Fibroblast of skin of right quadriceps (primary cell): ENCODE measurements at places on chromosomes 4 and X.

- no peak for DNase-seq
These were observed 46.9 kb downstream of the HSPA4L start for GRCh38 chr4:127829014-127829413.

DNA sequence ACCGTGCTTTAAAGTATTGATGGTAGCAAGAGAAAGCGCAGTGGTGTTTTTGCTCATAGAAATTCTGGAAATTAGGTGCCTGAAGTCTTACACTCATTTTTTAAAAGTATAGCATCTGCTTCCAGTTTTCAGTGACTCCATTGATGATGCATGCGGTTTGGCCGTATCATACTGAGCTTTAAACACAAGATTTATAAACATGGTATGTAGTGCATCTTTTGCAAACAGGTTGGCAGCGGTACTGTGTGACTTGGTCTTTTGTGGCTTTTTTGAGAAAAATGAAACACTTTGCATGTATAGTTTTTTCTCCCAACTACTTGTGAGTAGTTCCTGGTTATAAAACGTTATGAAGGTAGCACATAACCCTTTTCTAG is 2.0 kb downstream of the DDX3X start:
- peak; percentile 51 for DNase-seq

DNA sequence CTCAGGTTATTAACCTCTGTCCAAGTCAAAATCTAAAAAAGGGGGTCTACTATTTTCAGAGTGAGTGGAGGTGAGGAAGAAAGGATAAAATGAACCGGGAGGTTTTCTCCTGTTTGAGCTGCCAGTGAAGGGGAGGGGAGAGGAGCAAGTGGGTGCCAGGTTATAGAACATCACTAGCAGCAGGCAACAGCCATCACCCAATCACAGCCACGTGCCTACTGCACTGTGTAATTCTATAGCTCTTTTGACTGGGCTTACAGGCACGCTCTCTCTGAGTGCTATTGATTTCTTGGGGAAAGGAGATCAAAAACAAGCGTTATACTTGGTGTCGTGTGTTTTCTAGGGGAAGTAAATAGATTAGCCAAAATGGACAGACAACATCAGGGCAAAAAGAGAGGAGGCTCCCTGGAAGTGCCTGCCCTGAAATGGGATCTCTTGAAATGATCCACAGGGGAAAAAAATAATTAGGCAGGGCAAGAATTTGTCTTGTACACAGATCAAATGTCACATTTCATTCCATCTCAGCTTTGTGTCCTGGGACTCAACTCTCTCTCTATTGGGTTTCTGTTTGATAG is 300.5 kb upstream of the LCORL start:
- no peak for DNase-seq

- no peak for DNase-seq
These were observed 88.3 kb upstream of the CITED1 start for GRCh38 chrX:72393836-72394517.

DNA sequence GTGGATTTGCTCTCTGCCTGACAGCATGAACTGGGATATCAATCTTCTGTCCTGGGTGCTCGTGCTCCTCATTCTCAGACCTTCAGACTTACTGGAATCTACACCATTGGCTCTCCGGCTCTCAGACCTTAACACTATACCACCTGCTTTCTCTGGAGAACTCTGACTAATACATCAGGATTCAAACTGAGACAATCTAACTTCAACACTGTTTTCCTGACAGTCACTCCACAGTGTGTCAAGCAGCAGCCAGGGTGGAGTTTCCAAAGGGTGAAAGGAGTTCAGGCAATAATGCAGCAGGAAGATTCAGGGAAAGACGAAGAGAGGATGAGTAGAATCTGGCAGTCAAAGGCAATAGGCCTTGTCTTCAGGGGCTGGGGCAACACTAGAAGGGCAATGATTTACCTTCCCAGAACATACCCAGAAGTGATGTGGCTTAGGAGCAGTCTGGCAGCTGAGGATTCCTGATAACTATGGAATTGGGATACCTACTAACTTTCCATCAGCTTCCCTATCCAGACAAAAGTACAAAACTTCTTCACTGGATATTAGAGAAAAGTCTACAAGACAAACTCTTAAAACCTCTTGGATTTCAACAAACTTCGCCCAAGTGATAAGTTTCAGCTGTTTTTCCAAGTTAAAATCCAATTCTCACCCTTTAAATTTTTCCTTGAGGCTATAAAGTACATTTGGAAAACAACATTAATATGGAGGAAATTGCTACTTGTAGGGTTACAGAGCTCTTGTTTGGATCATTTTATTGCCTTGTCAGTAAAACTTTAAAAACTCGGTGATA is 58.4 kb upstream of the SLIT2 start:
- DNase-seq: peak; percentile 49

DNA sequence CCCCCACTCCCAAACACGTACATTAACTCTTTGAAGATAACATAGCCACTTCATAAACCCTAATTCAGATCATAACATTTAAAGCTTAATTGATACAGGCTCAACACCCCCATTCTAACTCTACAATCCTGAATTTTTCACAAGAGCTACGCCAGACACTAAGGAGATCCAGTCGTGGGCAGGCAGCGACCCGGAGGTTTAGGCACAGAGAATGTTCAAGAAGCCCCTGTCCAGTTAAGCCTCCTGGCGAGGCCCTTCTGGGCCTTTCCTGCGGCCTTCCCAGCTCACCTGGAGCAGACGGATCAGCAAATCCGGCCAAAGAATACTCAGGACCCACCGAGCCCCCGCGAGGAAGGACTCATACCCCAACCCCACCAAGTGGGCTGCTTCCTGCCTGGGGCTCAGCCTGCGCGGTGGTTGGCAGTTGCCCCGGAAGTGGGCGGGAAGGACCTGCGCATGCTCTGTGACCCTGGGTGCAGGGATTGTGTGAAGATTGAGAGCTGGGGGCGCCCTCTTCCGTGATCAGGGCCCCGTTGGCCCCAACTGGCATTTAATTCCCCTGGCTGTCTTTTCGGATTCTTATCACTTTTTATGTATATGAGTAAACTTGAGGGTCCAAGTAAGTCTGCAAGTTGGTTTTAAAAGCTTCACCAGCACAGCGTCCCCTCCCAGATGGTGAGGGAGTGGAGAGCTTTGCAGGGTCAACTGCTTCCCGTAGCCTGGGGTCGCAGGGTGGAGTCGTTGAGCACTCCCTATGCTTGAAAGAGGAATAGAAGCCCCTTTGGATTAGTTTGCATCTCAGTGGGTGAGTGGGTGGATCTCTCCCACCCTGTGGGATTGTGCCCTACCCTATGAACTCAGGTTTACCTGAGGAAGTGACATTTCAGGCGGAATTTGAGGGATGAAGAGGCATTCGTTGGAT is at the start of gene TRIM61:
TSS of gene TRIM61 (minus strand) at position 415 of the 922 bp plus-strand sequence. CDS start 7,655 bp downstream, outside the sequence.
- peak; percentile 70 for DNase-seq
